Common myeloid progenitor, CD34-positive (primary cell): ENCODE measurements at places on chromosomes 4 and X.

- DNase-seq = peak; percentile 33
Observed at GRCh38 chrX:153649178-153649914, 2.3 kb downstream of the DUSP9 start.

DNA sequence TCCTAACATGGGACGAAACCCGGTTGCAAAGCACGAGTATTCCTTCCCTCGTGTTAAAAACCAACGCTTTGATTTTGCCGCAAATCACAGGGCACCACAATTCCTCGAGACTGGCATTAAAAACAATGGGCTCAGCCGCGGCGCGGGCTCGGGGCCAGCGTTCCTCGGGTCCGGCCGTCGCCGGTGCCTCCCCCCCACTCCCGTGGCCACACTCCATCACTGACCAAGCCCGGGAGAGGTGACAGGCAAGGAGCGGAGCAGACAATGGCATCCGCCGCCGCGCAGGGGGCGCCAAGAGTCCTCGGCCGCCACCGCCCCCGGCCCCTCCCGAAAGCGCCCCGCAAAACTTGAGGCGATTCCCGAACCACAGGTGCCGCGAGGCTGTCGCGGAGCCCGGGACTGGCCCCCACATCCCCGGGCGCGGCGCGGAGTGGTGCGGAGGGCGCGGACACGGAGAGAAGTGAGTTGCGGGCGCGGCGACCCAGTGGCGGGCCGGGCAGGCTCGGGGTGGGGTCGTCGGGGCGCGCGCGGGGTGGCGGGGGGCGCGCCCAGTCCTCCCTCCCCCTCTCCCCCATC lies 445 bp downstream of the AP1S2 start:
- peak; percentile 51 for DNase-seq

DNA sequence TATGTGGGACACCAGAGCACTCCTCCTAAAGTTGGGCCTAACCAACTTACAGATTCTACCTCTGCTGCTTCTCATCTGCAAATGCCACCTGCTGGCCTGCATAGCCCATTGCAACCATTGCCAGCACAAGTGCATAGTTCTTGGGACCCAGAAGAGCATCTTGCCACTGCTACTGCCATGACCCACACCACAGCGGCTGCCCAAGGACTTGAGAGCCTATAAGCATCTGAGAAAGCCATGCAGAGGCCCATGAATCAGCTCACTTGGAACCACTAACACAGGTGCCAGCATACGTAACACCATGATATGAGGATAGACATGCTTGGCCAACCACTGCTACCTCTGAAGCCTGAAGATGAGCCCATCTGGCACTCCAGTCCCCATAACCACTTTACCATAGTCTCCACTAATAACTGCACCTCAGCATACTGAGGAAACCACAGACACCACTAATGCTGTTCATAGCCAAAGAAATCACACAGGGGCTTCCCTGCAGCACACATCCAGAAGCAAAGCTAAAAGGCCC lies 258.1 kb upstream of the AGTR2 start:
- peak; percentile 45 for DNase-seq

DNA sequence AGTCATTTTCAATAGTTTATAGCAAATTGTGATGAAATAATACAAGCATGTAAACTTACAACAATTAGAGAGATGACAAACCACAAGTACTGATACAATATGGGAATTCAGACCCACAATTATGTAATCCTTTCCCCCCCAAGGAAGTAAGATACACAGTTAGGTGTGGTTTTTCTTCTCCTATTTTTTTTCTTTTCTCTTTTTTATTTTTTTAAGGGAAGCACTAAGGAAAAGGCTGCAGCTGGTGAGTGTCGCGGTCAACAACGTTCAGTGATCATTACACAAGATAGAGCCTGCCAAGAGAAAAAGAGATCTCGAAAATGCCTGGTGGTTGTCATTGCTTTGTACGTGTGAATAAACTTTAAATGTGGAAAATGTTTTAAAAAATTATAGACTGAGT lies 9.8 kb downstream of the NDNF start:
- DNase-seq = peak; percentile 34

GRCh38 chr4:185546335-185546734 lies 11.0 kb upstream of the PDLIM3 start:
- no peak for DNase-seq

GRCh38 chr4:89413518-89413917 lies 105.9 kb upstream of the GPRIN3 start:
- DNase-seq = no peak

DNA sequence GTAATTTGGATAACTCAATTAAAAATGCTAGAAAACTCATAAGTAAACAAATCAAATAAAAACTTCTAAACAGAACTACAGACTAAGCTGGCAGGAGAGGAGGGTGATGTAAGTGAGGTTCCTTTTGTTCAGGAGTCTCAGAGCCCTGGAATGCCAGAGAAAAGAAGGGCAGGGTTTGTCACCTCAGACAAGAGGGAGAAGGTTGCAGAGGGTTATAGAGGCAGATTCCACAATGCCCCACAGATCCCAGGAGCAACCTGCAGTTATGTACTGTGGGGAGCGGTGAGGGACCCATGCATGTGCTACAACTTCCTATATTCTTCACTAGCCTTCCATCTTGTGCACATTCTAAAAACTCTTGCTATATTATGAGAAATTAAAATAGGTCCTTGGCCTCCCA lies 129.7 kb downstream of the CFAP299 start:
- no peak for DNase-seq

DNA sequence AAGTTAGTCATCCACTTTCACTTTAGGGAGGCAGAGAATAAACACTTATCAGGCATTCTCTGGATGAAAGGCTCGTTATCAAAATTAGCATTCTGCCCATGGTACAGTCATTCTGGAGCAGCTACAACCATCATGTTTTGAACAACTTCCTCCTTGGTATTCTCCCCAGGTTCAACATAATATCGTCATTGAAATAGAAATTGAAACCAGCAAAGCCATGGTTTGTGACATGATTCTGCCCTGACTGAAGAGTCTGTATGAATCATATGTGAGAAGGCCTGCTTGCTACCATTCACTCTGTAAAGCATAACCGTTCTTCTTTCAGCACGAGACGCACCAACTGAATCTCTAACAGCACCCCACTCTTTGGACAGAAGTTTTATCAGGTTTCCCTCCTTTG lies 127.5 kb upstream of the RADX start:
- peak; percentile 74 for DNase-seq

DNA sequence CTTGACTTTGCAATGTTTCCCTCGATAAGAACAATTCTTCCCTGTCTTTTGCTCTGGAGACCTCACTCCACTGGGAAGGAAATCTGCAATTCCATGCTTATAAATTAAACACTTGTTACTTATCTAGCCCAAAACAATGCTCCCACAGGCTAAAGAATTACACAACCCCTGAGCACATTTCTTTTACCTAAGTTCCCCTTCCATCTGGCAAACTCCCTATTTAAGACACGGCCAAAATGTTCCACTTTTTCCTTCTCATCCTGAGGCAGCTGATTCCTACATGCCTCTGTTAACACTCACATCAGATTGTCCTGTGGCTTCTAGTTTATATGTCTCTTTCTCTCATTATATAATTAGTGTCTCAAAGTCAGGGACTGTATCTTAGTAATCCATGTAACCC lies 211.7 kb downstream of the COX18 start:
- no peak for DNase-seq

DNA sequence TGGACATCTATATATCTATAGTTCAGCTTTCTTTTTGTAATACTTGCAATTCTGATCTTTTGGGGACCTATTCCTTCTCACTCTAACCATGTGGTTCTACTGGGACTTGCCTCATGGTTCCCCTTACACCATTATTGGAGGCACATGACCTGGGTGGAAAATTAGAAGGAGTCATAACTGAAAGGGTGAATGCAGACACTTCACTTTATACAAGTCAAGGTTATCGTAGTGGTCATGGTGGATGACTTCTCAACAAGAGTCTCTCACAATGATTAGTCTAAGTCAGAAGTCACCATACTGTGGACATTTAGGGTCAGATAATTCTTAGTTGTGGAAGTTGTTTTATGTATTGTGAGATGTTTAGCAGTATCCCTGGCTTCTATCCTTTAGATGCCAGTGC lies 10.5 kb upstream of the EIF4E start:
- no peak for DNase-seq

DNA sequence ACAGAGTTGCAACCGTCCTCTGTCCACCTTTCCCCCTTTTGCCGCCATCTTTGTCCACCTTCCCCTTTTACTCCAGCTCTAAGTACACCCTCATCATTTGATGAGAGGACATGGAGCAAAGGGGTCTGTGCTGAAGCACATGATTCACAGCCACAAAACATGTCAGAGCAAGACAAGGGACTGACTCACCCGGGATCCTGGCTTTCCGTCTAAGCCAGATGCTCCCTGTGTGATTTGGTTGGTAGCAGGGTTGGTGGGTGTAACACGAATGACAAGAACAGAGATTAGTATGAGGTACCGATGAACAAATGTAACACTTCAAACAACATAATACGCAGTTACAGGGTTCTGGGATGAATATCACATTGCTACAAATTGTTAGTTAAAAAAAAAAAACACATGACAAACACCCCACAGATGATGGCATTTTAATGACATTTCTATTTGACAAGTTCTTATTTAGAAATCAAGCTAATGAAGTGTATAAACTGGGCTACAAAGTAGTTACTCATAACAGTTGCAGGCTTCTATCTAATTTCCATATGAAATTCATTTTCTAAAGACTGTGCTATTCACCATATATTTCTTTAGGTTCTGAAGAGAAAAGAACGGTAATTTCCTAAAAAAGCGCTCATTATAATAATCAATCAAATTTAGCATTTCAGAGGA lies 71.4 kb upstream of the ETNPPL start:
- DNase-seq = no peak

DNA sequence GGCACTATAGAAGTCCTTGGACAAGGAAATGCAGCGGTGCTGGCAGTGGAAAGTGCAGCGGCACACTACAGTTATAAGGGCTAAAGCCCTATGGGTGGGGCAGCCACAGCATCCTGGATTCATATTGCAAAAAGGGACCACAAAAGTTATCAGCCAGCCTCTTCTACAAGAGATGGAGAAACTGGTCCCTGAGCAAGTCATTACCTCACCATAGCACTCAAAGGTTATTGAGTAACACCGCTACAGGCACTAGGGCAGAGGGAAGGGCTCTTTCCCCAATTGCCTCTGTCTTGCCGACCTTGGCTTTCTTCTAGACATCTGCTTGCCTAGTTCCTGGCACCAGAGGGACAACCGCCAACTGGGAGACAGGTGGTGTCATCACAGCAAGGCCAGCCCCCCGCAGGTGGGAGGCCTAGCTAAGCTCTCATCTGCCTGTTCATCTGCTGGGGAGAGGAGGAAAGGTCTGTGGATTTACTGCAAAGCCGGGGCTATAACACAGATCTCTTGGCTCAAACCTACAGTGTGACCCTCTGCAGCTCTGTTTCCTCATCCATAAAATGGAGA lies 600.0 kb downstream of the BCOR start:
- no peak for DNase-seq

DNA sequence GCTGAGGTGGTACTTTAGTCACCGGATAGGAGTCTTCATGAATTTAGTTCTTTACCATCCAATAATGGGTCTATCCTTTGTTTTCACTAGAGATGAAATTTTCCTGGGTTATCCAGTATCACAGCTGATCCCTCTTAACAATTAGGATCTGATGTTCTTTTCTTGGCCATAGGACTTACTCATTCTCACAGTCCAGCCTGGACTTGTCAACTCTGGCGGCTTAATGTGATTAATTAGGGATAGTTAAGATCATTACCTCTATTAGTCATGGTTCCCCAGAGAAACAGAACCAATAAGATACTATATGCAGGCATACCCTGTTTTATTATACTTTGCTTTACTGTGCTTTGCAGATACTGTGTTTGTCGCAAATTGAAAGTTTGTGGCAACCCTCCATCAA lies 272.7 kb upstream of the FAT4 start:
- DNase-seq = no peak

DNA sequence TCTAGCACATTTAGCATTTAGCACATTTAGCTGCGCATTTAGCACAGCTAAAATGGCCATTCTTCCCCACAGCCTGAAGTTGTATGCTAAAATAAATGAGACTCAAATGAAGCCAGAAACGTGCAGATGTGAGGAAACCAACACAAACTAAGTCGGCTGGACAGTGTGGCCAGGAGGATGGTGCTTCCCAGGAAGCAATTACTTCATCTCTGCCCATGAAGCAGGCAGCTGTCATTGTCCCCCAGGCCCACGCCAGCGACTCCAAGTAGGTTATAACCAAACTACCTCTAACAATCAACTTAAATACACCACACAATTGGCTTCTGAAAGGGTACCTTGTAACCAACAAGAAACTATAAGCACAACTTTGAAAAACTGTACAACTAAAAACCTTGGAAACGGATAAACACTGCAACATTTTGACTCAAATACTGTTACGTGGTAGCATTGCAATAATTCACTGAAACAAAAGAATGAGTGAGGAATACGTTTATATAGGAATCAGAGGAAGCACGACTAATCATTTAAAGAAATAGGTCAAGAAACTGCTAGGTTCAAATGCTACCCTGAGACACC lies 39.2 kb downstream of the AFAP1 start:
- no peak for DNase-seq

GRCh38 chrX:130106071-130106470 lies 4.2 kb downstream of the ELF4 start:
- DNase-seq = no peak
